Tongue (tissue), 3 donors: ENCODE measurements at places on chromosomes 12 and 14. TPM values are rescaled to one million over a fixed set of nuclear protein-coding genes. Genes with fewer than 3 reads are reported as not detected.

TRIM9 gene
- 1.1 TPM for total RNA-seq

DNA sequence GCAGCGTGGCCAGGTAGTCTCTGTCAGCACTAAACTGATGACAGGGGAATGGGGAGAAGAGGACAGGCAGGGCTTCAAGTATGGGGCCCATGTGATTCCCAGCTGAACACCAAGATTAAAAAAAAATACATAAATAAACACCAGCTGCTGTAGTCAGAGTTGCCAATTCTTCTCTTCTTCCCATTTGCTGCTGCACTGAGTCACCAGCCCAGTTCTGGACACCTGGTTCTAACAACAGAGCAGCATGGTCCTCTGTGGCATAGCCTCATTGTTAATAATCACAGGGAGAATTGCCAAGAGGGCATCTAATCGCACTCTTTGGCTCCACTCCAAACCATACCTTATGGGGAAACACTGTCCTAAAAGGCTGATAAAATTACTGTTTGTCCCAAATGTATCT, 15.1 kb downstream of the PPM1H start:
- DNase-seq, result peak; percentile 67

- DNase-seq, result no peak
These were observed 47.8 kb downstream of the SLC41A2 start for GRCh38 chr12:104910196-104910840.

DNA sequence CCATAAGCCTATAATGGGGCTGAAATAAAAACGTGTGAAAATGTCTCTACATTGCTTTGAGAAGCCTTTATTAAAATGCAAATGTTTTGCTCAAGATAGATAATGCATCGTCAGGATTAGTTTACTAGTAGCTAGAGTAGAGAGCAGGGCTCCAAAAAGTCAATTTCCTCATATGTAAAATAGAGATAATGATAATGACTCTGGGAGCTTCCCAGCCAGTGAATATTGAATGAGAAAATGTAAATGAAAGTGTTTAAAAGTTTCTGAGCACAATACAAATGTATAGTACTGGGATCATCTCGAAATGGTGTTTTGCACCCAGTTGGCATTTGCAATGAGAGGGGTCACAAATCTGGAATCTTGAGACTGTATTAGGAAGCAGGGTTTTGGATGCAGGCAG, 135.3 kb downstream of the OTOGL start:
- DNase-seq, result no peak

DNA sequence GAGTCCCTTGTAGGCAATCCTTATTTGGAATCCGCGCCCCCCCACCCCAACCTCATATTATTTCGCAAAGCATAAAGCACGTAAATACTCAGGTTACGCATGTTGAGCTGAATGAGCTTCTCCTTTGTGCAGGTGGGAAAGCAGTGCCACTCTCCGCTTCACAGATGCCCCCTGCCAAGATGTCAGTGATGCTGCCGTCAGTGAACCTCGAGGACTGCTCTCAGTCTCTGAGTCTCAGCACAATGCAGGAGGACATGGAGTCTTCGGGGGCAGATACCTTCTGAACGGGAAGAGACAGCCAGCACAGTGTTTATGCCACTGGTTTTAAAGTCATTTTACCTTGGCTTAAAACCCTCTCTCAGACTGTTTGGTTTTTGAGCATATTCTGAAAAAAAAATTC, 90.1 kb upstream of the DACT1 start:
- DNase-seq, result no peak
